ENCODE measurements at places on chromosomes 7 and 10. TPM values are rescaled to one million over a fixed set of nuclear protein-coding genes. Genes with fewer than 3 reads are reported as not detected.

CHAT gene
- not detected for polyA plus RNA-seq

- no peak for DNase-seq
Measured at GRCh38 chr7:158031867-158032308, 555.7 kb downstream of the PTPRN2 start.

DNA sequence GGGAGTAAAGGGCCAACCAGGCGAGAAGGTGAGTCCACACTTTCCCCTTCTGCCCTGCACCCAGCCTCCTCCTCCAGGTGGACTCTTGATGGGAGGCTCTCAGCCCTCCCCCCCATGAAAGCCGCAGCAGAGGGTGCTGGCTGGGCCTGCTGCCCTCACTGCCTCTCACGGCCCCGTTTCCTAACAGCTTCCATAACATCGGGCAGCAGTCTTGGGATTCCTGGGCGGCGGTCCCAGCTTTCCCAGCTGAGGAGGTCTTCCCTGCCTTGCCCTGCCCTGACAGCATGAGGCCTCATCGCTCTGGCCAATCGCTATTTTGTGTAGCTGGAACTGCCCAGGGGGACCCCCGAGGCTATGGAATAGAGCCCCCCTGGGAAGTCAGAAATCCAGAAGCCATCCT lies 76.3 kb downstream of the COL13A1 start:
- DNase-seq: no peak

GRCh38 chr7:37786741-37787569 lies 61.4 kb upstream of the NME8 start:
- DNase-seq: no peak

DNA sequence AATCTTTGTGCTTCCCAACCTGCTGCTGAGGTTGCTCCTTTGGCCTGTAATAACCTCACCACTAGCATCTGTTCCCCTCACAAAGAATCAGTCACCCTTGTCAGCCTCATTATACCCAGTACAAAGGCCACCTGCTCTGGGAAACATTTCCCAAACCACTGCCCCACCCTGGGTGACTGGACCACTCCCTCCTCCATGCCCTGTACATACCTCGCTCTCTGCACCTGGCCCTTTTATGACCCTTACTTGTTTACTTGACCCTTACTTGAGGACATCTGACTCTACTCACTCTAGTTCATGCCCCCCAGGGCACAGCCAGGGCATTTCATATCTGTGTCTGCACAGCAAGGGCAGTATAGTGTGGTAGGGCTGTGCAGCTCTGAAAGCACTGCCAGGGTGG lies 21.4 kb upstream of the AOC1 start:
- no peak for DNase-seq

DNA sequence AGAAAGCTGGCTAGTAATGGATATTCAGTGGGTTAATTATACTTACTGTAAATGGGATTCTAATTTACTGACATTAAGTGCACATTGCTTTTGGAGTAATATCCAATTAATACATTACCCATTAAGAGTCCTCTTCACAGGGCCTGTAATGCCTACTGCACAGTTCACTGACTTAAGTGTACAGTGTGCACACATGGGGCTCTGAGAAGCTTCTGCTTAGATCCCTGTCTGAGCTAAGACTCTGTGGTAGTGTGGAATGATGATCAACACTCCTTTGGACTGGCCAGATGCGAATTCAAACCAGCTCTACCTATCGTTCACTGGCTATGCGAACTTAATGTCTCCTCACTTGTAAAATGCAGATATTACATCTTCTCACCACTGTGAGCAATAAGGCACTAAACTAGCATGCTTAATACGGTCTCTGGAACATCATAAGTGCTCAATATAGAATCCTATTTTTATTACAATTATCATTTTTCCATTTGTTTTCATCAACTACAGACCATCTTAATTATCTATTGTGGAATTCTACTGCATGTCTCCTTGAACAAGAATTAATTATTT lies 53.8 kb upstream of the SEC61G start:
- DNase-seq: no peak

DNA sequence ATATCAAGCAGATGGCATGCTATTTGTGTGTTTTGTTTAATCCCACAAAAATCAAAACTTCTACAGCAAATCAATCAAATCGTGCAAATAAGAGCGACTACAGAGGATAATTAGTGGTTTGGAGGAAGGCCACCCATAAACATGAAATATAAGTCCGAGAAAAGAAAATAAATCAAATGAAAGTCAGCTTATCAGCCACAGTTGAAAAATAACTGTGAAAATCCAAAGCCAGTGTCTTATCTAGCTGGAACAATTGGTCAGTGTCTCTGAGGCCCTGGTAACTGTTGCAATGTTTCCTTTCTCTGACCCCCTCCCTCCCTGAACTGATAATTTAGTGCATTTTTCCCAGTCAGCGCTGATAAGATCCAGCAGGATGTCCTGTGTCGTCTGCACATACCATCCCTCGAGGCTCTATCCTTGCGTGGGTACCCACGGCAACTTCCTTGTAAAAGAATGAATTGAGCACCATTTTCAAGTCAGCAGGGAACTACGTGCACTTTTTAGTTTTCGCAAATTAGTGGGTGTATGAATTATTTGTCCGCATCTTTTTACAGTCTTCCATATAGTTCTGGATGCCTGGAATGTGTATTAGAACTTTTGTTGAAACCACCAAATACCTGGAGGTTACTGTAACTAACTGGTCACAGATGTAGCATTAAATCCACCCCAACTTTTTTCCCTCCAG lies 10.8 kb upstream of the JCAD start:
- DNase-seq: no peak

- peak; percentile 43 for DNase-seq
Measured at GRCh38 chr10:43210556-43210955, 56.3 kb downstream of the RASGEF1A start.

DNA sequence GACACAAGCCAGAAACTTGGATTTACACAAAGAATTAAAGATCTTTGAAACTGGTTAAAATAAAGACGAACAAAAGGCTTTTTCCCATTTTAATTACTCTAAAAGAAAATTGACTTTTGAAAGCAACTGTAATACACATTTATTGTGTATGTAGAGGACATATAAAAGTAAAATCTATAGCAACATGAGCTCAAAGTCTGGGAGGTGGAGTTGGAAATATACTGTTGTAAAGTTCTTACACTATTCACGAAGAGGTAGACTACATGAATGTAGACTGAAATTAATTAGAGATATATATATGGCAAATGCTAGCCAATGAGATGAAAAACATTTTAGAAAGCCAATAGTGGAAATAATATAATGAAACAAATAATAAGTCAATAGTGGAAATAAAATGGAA lies 251.0 kb downstream of the AHR start:
- no peak for DNase-seq

- peak; percentile 26 for DNase-seq
Measured at GRCh38 chr7:45682358-45682735, 108.2 kb downstream of the ADCY1 start.

- DNase-seq: no peak
Measured at GRCh38 chr7:116030651-116031276, at the start of gene TFEC. TFEC (minus strand) TSS chr7:116030763; CDS start chr7:115984441, 46,322 bp downstream.

DNA sequence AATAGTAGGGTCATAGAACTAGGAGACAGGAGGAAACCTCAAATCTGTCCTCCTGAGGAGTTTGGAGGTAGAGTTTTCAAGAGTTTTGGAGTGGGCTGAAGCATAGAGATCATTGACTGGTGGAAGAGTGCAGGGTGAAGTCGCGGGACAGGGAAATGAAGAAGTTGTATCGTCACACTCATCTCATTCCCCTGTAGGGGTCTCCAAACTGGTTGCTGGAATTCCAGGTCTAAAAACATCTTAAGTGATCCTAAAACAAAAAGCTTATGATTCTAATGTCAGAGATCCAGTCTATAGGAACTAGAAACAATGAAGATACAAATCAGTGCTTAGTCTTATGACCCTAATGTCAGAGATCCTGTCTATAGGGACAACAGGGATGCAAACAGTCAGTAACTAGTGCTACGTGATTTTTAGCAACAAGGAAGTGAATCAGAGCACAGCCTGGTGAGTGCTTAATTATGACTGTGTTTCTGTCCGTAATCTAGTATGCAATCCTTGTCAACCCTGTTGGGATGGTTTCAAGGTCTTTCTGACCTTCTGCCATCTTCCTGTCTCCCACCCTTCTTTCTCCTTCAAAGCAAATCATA lies 139.4 kb downstream of the SKIDA1 start:
- no peak for DNase-seq

- DNase-seq: no peak
Measured at GRCh38 chr10:57621466-57621865, 646.2 kb downstream of the IPMK start.

GRCh38 chr10:89515031-89515841 lies 20.2 kb downstream of the SLC16A12 start:
- DNase-seq: no peak

DNA sequence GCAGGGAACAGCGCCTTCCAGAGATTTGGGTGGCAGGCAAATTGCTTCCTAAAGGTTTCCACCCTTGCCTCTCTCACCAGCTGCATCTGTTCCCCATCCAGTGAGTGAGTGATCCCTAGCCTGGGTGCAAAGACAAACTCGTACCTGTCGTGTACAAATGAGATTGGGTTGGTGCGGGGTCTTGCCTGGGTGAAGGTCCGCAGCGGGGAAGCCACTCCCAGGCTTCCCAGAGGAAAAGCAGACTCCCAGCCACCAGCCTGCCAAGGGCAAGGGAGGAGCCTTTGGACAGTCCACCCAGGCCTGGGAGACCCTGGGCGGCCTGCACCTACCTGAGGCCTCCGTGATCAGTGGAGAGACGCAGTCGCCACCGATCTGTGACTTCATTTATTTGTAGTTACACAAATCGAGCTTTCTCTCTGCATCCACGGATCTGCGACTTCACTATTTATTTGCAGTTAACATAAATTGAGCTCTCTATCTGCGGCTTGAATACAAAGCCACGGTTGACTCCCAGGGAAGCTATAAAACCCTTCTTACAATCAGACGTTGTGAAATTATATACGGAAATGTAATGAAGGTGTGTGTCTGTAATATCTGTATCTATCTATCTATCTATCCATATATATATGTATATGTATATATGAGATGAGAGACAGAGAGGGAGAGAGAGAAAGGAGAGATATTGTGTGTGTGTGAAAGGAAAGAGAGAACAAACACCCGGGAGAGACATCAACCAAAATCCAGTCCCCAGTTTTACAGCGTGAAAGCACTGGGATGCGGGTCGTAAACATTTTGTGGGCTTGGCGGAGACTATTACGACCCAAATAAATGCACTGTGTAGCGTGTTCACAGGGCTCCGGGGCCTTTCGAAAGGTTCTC lies 3.0 kb upstream of the HOXA7 start:
- DNase-seq: peak; percentile 26

DNA sequence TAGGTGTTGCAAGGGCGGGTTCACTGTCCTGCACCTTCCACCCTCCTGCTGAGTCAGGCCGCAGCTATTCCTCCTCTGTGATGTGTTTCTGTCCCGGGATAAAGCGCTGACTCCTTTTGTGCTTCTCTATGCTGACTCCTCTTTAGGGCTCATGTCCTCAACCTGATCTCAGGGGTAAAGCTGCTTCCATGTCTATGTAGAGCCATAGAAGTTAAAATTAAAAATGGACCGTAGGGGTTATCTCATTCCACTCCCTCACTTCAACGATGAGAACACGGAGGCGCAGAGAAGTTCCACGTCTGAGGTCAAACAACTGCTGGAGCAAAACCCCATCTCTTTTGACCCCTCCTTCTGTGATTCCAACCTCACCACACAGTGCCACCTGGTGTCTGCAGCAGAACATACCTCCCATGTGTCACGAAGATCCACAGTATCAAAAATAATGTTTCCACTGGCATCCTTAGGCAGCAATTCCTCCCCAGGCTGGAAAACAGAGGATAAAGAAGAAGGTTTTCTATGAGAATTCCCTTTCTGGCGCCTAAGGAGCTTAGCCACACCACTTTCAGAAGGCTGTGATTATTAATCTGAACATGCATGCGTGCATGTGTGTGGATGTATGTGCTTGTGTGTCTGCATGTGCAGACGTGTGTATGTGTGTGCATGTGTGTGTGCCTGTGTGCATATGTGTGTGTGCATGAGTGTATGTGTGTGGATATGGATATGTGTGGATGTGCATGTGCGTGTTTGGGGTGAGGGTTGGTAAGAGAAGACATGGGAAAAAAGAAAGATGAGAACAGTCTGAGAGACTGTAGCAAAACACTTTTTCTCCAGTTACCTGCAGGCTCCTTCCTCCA lies 81.2 kb upstream of the UCN3 start:
- DNase-seq: peak; percentile 63

DNA sequence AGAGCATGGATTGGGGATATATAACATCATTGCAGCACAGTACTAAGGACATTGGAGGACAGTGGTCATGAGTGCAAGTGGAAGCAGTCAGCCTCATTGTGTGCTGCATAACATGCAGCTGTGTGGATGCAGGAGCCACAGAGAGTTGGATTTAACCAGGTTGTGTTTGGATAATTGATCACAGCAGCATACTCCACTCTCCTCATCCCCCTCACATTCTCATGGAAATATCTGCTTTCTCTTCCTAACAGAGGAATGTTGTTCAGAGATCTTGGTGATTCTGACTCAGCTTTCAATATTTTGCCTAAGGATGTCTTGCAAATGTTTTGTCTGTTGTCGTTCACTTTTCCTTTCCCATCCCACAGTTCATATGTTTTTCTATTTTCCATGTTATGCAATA lies 31.8 kb upstream of the LSM8 start:
- DNase-seq: no peak

DNA sequence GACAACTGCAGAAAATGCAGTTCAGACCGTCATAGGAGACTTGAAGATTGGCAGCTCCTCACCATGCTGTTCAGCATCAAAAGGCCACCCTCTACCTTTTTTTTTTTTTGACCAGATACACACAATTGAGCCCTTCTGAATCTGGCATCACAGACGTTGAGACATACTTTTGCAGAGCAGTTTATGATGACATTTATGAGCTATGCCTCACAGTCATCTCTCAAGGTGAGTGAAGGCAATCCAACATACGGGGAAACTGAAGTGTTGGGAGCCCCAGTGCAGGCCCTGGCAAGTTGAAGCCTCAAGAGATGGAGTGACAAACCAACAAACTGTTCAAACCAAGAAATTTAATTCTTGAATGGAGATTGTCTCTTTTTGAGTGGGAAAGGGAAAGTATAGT lies 83.6 kb upstream of the DLX6 start:
- DNase-seq: no peak

DNA sequence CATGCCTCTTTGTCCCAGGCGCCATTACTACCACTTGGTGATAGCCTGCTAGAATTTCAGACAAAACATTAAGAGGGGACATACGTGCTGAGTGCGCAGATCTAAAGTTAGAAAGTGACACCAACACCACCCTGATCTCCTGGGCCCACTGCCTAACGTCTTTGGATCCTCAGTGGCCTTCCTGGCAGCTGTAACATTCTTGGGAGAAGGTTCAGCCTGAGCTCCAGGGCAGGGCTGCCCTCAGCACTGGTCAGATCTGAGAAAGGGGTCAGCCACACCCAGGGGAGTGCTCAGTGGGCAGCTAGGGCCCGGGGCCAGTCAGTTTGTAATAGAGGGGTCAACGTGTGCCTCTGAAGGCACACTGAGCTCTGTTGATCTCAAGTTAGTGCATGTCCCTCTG lies 48.4 kb downstream of the ZCCHC24 start:
- no peak for DNase-seq

- DNase-seq: no peak
Measured at GRCh38 chr10:88392222-88392621, 190.9 kb downstream of the RNLS start.
